ENCODE measurements at places on chromosomes 5 and 9.

- DNase-seq = no peak
These were observed 62.0 kb downstream of the SHB start for GRCh38 chr9:38007016-38007415.

- peak; percentile 28 for DNase-seq
These were observed 2.1 kb downstream of the ANP32B start for GRCh38 chr9:97985058-97985861.

- no peak for DNase-seq
These were observed 41.8 kb upstream of the UGCG start for GRCh38 chr9:111854799-111855198.

DNA sequence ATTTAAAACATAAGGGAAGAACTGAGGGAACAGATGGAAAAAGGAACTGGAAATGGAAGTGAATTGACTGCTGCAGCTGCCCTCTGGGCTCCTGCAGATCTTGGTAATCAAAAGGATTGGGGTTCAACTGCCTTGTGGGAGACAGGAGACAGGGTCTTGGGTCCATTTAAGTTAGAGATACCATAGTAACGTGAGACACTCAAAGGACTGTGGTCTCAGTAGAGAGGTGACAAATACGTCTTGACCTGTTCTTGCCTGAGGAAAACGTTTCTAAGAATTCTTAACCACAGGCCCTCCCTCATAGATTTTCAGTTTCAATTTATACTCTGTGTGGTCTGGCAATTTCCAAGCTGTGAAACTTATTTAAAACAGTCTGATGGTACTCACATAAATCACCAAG lies 100.8 kb upstream of the DHFR start:
- no peak for DNase-seq

GRCh38 chr9:127277770-127278169 lies 13.2 kb downstream of the GARNL3 start:
- peak; percentile 54 for DNase-seq

DNA sequence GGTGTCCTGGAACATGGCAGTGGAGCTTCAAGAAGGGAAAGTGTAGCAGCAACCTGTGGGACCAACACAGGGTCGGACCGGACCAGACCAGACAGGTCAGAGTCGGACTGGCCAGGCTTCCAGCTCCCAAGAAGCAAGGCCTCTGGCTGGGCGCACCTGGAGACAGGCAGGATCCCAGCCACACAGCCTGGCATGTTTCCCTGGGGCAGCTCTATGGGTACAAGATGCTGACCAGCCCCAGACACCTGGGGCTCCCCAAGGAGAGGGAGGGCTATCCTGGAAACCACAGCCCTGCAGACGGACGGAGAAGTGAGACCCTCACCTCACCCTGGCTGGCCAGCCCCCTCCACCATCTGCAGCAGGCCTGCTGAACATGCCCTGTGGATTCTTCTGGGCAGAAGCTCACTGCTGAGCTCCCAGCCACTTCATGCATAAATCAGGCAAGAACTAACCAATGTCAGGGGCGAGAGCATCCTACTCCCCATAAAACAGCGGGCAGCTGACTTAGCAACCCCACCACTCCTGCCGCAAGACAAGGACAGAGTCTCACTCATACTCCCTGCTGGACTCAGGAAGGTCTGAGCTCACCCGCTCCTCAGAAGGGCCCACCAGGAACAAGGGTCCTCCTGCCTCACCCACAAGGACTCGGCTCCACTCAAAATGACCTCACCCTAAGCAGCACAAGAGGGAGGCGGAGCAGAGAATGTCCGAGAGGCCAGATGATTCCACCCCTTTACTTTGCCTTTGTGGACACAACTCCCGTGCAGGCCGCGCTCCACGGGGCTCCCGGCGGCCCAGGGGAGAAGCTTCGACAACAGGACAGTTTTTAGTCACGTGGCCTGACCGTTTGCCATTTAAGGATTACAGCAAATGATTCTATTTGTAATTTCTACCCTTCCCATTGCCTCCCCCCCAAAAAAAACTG lies 2.9 kb upstream of the DPH7 start:
- DNase-seq = no peak

- DNase-seq = no peak
These were observed 64.6 kb upstream of the EPB41L4B start for GRCh38 chr9:109385499-109385898.

DNA sequence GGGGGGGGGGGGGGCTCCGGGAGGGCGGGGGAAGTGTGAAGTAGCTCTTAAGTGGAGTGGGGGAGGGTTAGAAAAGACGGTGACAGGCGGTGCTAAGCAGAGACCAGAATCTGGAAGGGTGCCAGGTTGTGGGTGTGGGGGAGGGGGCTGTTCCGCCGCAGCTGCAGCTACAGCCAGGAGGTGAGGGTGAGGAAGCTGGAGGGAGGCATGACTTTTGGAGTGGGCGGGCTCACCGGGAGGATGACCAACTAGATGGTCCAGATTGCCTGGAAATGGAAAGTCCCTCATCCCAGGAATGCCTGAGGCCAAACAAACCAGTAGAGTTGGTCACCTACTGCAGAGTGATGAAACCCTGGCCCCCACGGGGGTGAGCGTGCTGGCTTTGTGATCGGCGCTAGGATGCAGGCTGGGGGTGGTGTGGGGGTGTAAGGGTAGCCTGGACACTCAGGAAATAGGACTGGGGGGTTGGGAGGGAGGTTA lies 158.1 kb upstream of the SHB start:
- DNase-seq = no peak

DNA sequence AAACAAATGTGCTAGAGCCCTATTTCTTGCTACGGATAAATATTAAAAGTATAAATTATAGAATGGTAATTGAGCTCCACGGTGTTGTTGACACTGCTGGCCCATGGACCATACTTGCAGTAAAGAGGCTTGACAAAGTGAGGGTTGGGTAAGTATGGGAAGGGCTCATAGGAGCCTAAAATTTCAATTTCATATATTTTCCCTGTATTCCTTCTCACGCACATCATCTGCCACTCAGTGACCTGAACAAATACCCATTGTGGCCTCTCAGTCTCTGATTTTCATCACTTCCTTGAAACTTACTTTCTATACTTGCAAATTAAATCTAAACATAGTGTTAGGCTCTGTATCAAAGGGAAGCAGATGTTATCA lies 116.5 kb downstream of the PIK3R1 start:
- DNase-seq = no peak

- no peak for DNase-seq
These were observed 403.2 kb upstream of the PTGER4 start for GRCh38 chr5:40276426-40277102.

GRCh38 chr5:92850886-92851285 lies 730.1 kb downstream of the NR2F1-AS1 start:
- DNase-seq = no peak

DNA sequence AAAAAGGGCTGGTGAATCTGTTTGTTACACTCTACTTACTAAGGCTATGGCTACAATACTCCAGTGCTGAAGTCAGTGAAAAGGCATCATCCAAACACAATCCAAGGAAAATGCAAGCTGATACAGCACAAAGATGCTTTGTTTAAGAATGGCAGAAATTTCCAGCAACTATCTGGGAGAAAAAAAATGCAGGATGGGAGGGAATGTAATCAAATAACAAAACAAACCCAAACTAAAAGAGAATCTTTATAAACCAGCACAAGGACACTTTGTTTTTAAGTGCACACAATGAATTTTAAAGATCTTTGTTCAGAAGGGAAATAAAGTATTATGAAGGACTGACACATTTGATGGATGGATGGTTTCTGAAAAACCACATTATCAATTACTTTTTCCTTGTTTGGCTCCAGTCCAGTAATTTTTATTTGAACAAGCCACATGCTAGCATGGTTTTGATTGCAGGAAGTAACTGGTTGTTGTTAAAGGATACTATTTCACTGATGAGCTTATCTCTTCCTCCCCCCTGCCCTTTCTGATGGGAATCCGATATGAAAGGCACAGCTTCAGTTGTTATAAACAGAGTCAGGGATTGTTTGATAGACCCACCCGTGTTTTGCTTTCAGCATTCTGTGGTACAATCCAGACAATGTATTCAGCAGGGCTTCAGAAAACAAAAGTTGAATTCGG lies 12.1 kb upstream of the TLE4 start:
- DNase-seq = no peak
